ENCODE measurements at places on chromosomes 7 and 10.

- no peak for DNase-seq
Observed at GRCh38 chr10:25828475-25828874, 105.6 kb upstream of the MYO3A start.

GRCh38 chr10:15046626-15047025, 2.9 kb downstream of the OLAH start:
- DNase-seq = no peak

DNA sequence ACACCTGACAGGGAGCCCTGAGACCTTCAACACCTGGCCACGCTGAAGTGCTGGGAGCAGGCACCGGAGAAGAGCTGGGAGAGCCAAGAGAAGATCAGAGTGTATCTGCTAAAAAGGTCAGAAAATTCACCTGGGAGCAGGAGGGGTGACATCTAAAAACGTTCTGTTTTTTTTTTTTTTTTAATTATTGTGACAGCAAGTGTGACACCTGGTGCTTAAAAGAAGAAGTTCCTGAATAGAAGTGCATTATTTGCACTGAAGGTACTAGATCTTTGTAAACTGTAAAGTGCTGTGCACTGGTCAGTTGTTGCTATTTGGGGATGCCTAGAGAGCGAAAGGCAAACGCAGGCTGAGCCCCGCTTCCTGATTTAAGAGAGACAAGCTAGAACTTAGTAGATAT, 422.0 kb downstream of the PLXNA4 start:
- DNase-seq = no peak

DNA sequence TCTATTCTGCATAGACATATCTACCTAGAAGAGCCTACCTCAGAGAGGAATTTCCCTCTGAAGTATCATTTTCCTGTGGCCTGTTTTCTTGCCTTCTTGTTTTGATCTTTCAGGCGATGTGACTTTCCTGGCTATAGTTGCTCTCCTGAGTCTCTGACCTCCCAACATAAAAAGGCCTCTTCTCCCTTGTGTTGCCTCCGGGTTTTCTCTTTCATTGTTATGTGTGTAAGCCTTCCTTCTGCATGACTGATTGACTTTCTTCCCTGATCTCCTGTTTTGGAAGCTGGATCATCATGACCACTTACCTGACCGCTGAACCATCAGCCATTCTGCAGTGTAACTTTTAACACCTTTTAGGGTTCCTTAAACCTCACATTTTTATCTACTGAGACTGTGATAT, 441.5 kb upstream of the ETV1 start:
- no peak for DNase-seq

DNA sequence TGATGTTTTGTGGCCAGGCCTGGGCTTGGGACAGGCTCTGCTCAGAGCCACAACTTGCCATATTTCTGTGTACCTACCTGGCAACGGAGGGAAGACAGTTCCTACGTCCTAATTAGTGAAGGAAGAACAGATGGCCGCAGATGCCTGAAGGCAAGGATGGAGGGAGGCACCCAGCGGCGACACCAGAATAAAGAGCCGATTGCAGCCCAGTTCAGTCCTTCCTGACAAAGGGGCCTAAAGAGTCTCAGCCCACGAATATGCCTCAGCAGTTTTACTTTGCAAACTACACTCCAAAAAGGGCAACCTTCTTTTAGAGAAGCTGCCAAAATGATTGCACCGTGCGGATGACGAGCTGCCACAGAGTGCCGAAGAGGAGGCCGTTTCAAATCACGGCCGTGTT, 585.8 kb downstream of the GLRX3 start:
- no peak for DNase-seq
